ENCODE measurements at places on chromosomes 5 and 9.

DNA sequence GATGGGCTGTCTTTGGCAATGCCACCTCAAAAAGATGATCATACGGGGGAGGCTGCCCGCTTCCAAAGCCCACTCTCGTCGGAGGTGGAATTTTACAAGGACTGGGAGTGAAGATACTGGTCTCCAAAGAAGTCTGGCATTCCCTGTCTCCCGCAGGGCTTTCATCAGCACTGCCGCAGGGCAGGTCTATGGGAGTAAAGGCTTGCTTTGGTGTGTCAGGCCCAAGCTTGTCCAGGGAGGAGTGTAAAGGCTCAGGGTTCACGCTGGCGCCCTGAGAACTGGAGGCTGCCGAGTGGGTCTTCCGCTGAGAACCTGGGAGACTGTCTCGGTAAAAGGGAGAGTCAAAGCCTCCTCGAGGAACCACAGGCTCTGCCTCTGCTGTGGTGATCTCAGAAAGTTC, 27.0 kb downstream of the SPACA9 start:
- no peak for DNase-seq

- DNase-seq, result no peak
Observed at GRCh38 chr9:95305770-95306492, 11.6 kb downstream of the FANCC start.

GRCh38 chr9:94908011-94908563, 181.6 kb downstream of the AOPEP start:
- DNase-seq, result no peak

DNA sequence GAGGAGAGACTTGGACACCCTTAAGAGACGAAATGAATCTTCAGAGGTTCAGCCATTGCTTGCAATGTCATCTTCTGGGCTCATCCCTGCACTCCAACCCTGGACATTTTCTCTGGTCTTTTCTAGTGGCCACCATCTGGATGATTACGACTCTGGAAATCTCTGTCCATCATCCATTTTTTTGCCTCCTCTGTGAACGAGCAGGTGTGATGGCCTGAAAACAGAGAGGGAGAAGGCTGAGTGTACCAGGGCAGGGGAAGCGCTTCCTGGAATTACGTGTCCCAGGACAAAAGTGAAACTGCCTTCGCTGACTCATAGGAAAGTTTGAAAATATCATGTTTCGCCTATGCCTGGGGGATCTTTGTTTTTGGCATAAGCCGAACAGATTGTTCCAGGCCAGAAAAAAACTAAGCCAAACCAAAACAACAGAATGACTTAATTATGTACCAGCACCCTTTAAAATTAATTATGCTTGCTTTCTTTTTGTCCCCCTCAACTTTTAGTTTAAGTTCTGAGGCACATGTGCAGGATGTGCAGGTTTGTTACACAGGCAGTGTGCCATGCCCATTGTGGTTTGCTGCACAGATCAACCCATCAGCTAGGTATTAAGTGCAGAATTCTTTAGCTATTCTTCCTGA, 31.9 kb downstream of the ANKRD33B start:
- peak; percentile 93 for DNase-seq

GRCh38 chr5:135254183-135254582, 144.8 kb downstream of the MACROH2A1 start:
- DNase-seq, result no peak

GRCh38 chr9:114456929-114457328, 48.3 kb downstream of the WHRN start:
- no peak for DNase-seq

GRCh38 chr5:173055722-173055982, 500 bp upstream of the CREBRF start:
- DNase-seq, result no peak

- DNase-seq, result no peak
Observed at GRCh38 chr5:143016777-143017516, 246.8 kb downstream of the ARHGAP26 start.

GRCh38 chr5:38789134-38789533, 56.7 kb upstream of the OSMR start:
- no peak for DNase-seq

GRCh38 chr5:32934529-32934928, 223.4 kb downstream of the NPR3 start:
- no peak for DNase-seq

DNA sequence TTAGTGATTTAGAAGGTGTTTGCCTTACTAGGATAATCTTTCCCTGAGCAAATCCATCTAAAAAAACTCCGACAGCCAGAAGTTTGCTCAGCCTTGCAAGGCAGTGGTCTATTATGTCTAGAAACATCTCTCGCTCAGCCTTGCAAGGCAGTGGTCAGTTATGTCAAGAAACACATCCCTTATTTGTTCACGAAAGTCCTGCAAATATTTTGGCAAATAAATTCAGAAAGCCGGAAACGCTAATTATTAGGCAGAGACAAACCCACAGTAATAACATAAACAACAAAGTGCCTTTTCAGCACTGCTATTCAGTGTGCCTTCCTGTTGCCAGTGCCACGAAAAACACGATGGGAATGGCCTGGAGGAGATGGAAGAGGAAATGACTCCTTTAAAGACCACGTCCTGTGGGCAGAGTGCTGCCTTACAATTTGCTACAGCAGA, 184.5 kb downstream of the GNAQ start:
- DNase-seq, result no peak

GRCh38 chr5:10505517-10506095, 58.3 kb upstream of the ANKRD33B start:
- DNase-seq, result no peak

GRCh38 chr9:27800159-27800558, 226.9 kb upstream of the C9orf72 start:
- peak; percentile 19 for DNase-seq

DNA sequence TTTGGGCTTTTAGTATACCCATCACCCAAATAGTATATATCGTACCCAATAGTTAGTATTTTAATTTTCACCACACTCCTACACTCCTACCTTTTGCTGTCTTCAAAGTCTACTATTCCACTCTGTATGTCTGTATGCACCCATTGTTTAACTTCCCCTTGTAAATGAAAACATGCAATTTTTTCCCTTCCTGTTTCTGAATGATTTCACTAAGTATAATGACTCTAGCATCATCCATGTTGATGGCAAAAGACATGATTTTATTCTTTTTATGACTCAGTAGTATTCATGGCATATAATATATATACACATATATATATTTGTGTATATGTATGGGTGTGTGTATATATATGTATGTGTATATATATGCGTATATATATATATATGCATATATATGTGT, 63.1 kb upstream of the FAM174A start:
- DNase-seq, result no peak

DNA sequence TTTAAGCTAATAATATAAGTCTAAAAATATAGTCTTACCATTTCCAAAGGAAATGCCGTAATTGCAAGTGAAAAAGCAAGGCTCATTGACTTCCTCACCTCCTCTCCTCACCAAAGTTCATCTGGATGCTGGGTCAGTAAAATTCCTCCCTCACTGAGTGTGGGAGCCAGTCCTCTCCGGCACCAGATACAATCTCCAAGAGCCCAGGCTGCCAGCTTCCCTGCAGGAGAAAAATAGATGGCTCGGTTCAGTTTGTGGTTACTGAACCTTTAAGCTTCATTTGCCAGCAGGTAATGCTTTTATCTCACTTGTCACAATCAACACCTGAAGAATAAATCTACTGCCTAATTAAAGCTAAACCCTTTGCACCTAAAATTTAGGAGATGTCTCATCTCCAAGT, 115.3 kb upstream of the VLDLR start:
- DNase-seq, result no peak

DNA sequence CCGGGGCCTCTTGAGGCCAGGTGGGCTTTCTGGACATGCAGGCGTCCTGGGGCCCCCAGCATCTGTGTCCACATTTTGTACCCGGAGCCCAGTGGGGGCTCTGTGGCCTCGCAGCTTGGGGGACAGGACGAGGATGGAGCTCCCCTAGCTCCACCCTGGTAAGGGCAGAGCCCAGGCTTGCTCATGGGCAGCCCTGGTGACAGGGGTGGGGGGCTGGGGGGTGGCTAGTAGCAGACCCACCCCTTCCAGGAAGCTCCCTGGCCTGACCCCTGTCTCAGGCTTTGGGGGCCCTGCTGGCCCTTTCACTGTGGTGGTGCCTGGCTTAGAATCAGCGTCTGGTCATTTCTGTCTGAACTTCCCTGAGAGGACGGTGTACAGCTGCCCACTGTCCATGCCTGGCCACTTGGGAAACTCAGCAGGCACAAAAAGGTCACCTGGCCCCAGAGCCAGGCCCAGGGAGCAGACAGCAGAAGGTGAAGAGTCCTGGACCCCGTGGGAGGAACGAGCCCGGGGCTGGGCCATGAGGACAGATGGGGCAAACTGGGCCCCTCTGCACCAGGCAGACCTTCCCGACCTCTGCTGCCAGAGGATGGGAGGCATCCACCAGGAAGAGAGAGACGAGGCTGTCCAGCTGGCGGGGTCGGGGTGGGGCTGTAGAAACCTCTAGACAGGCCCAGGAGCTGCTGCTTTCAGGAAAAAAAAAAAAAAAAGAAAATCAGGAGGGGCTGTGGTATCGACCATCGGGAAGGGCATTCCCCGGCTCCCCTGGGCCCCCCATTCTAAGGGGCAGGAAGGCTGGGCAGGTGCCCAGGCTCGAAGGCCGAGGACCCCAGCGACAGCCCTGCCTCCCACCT, 52.8 kb downstream of the EXD3 start:
- peak; percentile 32 for DNase-seq

GRCh38 chr9:89721971-89722530, 117.2 kb downstream of the GADD45G start:
- DNase-seq, result no peak

DNA sequence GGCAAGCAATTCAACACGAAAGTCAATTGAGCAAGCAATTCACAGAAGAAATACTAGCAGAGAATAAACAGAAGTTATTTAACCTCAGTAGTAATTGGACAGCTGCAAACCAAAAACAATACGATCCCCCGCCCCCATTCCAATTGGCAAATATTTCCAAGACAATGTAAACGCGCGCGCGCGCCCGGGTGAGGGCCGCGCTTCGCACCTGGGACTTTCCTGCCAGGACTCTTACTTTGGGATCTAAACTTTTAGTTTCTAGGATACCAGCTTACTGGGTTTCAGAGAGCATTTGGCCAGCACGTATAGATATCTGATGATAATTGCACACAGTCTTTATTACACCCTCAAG, 8.6 kb downstream of the RUFY1 start:
- peak; percentile 54 for DNase-seq

GRCh38 chr9:110191615-110192014, 16.3 kb downstream of the C9orf152 start:
- no peak for DNase-seq

DNA sequence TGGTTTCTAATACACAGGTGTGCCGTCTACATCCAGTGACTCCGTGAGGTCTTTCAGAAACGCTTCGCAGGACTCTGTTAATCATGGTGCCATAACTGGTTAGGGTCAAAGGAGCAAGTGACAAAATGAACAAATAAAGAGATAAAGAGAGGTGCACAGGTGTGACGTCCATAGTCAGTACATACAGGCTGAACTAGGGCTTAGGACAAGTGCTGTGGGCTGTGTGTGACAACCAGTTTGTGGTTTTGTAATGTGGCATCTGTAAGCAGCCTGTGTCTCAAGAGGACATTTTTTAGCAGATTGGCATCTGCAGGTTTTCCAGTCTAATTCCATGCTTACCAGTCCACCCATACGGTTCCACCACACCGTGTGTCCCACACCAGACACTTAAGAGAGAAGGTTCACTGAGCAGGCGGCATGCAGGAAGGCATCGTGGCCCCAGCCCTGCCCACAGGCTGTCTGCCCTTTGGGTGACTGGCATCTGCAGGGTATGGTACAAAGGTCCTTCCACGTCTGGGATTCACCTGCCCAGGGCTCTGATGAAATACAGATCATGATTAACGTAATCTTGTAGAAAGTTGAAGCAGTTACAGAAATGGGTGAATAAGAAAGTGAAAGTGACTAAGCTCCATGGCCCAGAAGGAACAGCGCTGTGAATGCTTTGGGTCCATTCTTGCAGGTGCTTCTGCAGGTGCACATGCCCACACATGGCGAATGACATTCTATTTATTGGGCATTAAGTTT, 26.9 kb downstream of the SRD5A1 start:
- DNase-seq, result no peak

DNA sequence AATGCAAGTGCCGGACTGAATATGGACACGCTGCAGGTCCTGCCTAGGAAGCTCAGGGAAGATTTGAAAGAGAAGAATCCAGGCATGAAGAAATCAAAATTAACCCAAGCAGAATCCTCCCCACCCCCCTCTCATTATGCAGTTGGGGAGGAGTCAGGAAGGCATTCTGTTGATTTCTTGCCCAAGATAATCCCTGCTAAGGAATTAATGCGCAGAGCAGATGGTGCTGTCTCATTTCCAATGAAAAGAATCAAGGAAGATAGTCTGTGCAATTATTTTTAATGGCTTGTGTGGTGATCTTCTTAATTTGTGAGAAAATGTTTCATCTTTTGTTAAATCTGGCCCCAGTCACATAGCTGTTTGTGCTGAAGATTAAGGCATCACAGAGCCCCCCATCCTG, 145.0 kb downstream of the ZNF462 start:
- no peak for DNase-seq

DNA sequence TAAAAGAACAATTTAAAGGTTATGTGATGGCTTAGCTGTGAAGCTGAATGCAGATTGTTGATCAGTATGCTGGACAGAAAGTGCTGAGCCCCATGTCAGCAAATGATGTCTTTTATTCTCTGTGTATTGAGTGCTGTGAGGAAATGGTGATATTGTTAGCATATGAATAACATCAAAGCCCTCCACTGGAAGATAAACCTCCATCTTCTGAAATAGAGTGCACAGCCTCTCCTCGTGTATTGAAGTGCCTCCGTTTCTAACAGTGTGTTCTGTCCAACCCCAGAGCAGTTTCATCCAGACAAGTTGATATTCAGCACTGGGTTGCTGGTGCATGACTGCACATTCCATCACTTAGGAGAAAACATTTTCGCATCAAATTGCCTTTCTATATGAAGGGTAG, 242.9 kb downstream of the CSNK1G3 start:
- no peak for DNase-seq

- no peak for DNase-seq
Observed at GRCh38 chr9:126165755-126166154, 160.9 kb upstream of the MVB12B start.

DNA sequence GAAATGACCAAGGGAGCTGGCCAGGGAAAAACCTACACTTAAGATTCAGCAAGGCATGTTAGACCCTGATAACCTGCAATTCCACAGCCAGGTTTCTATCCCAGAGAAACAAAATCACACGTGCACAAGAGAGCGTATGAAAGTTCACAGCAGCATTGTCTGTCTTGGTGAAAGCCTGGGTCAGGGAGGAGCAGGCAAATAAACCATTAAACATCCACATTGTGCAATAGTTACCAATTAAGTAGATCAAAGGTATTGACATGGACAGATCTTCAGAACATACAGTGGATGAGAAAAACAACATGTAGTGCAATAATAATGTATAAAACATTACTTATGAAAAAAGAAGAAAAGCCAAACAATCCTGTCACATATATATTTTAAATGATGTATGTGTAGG, 15.9 kb upstream of the GPX3 start:
- DNase-seq, result no peak

GRCh38 chr5:165188556-165189175, 1683.2 kb downstream of the MAT2B start:
- DNase-seq, result no peak

- no peak for DNase-seq
Observed at GRCh38 chr9:98280574-98280973, 25.1 kb upstream of the TBC1D2 start.

- no peak for DNase-seq
Observed at GRCh38 chr9:5563886-5564285, 53.6 kb downstream of the PDCD1LG2 start.

GRCh38 chr5:141915881-141916336, 7.8 kb upstream of the DELE1 start:
- DNase-seq, result no peak

Data from NCI-H2171 treated with DMSO at 0.1 percent for 48 hours (cell line).